Stimulated activated CD8-positive, alpha-beta memory T cell treated with anti-CD3 and anti-CD28 coated beads, Interleukin-4, amount 100 ng/mL, for 1 hour (primary cell): ENCODE measurements at places on chromosomes 4 and X.

DNA sequence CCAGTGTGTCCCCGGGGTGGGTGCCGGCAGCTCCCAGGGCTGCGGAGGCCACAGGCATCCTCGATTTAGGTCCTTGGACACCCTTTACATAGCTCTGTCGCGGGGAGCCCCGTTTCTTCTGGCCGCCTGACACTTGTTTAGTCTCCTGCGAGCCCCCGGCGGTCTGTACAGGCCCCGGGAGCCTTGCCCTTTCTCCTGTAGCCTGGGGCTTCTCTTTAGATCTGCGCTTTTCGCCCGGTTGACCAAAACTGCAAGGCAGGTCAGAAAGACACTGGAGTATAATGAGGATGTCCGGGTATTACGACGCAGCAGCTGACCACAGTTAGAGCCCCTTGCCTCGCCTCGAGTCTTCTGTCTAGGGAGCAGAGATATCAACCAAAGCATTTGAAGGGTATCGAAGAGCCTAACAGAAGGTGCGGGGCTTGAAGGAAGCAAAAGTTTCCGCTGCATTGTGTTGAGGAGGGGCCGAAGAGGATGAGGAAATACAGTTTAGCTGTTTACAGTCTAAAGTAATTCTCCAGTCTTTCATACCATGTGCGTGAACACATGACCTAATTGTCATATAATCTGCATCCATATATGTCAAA, 479 bp downstream of the BRCC3 start:
- no peak for DNase-seq

GRCh38 chrX:15107367-15107988, 162.4 kb downstream of the ASB9 start:
- DNase-seq = no peak

DNA sequence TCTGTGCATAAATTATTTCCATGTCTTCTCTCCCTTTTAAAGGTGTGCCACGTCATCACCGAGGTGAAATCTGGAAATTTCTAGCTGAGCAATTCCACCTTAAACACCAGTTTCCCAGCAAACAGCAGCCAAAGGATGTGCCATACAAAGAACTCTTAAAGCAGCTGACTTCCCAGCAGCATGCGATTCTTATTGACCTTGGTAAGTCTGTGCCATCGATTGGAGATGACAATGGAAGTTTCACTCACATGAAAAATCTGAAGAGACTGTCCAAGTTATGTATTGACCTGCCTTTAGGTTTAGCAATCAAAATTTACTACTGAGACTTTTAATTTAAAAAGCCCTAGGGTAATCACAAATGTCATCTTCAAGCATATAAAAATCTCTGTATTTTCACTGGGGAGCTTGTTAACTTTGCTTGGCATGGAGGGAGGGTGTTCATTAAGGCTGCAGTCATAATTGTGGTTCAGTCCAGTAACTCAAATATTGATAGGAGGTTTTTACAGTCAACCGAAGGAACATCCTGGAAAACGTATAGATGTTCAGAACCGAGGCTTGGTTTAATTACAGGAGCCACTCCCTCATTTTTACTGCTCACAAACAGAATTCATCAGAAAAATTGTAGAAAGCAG, 142.9 kb downstream of the PTTG2 start:
- no peak for DNase-seq

DNA sequence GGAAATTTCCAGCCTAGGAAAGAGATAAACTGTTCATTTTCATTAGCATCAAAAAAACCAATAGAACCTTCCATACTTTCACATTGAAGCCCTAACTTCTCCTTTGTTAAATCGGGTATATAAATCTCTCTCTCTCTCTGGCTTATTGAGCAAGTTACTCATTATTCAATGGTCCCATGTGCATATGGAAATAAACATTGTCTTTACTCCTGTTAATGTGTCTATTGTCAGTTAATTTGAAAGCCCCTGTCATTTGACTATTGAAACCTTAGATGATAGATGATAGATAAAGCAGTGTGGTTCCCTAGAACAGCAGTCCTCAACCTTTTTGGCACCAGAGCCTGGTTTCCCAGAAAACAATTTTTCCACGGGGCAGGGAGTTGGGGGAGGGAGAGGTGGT, 46.8 kb downstream of the CENPVL3 start:
- DNase-seq = no peak

DNA sequence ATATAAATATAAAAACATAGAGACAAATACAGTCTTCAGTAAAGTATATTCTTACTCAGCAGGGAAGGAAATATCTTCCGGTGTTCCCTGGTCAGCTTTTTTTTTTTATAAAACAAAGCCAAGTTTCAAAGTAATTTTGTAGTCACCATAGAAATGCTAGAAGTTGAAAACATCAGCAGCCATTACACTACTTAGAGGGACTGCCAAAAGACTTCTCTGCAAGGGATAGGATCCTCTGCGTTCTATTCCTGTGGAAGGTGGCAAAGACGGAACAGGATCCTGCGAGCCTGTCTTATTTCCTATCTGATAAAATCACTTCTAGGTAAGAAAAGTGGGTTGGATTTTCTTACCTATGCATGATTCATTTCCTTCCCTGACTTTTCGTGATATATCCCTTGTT, 19.4 kb downstream of the CLDN22 start:
- DNase-seq = no peak

DNA sequence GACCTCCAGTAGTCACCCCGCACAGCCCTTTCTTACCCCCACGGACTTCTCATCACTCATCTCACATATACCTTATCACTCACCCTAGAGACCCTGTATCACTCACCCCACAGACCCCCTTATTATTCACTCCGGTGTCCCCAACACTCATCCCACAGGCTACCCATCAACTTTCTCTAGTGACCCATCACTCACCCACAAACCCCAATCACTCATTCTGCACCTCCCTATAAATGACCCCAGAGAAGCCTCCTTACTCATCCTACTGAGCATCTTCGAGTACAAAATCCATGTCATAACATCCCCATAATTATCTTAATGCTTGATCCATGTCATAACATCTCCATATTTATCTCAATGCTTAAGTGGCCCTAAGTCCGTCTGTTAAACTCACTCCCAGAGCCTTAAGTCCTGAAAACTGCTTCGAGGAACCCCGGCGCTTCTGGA, 934 bp downstream of the ZNF41 start:
- no peak for DNase-seq

GRCh38 chrX:40085714-40086113, 12.0 kb downstream of the BCOR start:
- no peak for DNase-seq

- no peak for DNase-seq
Measured at GRCh38 chr4:96691521-96691920, 851.6 kb downstream of the PDHA2 start.

- no peak for DNase-seq
Measured at GRCh38 chrX:24357106-24357505, 3.3 kb upstream of the SUPT20HL1 start.

DNA sequence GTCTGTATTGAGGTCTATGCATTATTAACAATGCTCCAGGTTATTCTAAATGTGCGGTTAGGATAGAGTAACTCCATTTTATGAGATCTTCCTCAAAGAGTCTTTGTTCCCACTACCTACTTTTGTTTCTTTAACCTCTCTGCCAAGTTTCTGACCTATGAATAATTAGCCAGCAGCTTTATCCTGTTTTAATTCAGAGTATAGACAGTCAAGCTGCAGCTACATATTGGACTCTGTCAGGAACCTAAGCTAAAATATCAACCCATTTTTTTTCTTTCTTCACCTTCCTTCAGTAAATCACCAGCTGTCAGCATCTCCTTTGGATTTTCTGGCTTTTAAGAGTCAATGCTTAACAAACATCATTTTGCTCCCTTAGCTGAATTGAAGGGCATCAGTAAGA, 72.3 kb downstream of the TMEM47 start:
- DNase-seq = no peak

- no peak for DNase-seq
Measured at GRCh38 chr4:47278631-47279030, 184.9 kb downstream of the COMMD8 start.

DNA sequence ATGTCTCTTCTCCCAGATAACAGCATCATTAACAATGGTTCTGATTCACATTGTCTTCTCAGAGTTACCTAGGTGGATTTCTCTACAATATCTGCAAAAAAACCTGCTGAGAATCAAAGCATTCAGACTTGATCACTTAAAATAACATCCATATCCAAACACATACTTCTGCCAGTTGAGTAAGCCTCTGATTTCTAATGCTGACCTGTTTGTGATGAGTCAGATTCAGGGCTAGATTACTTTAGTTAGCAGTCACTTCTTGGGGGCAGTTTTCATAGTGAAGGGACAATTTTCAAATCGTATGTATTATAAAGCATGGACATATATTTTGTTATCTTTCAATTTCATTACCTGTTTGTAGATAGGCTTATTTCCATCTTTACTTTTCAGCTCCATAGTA, 35.5 kb downstream of the CCNI start:
- no peak for DNase-seq

DNA sequence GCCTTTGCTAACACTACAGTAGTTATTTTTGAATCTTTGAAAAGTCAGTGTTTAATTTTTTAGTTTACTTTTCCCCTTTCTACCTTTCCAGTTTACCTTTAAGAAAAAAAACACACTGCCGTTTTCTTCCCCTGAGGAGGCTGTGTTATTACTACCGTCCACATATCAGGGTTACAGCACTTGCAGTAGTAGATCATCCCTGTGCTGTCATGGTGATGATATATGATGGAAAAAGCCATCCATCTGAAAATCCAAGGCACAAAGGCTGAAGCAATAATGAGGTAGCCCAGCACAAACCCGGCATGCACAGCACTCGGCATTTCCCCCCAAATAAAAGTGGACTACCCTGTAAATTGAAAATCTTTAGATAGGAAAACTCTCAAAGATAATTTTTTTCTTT, 258.7 kb downstream of the CXXC4 start:
- DNase-seq = no peak

GRCh38 chr4:56570041-56570440, 64.5 kb downstream of the ARL9 start:
- DNase-seq = no peak

- DNase-seq = no peak
Measured at GRCh38 chr4:174999407-174999806, 81.2 kb downstream of the ADAM29 start.

DNA sequence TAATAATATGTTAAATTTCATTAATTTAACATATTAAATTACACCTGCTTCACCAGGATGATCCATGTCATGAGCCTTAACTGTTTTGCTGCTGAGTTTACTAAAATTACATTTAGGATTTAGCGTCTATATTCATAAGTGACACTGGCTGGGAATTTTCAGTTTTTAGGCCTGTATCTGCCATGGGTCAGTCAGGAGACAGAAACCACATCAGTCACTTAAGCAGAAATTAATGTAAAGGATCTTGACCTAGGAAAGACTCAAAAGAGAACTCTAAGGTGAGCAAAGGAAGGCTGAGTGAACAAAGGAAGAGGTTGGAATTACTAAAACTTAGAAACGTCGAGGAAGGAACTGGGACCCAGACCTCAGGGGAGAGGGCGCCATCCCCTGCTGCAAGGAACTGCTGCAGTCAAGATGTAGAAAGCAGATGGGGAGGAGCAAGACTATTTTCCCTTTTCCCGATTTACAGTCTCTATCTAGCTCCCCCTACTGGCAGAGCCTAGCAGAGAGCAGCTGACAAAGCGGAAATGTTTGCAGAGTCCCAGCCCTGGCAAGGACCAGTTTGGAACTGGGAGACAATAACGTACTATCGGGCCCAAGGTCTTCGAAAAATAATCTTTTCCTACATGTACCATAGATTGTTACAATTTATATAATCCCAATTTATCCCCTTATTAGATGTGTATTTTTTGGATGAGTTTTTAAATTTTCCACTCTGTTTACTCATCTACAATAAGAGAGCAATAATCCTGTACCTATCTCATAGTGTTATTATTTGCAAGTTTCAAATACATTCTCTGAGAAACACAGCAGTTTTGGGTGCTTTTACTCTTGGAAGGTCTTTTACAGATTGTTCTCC, 22.6 kb upstream of the RBBP7 start:
- DNase-seq = peak; percentile 25

DNA sequence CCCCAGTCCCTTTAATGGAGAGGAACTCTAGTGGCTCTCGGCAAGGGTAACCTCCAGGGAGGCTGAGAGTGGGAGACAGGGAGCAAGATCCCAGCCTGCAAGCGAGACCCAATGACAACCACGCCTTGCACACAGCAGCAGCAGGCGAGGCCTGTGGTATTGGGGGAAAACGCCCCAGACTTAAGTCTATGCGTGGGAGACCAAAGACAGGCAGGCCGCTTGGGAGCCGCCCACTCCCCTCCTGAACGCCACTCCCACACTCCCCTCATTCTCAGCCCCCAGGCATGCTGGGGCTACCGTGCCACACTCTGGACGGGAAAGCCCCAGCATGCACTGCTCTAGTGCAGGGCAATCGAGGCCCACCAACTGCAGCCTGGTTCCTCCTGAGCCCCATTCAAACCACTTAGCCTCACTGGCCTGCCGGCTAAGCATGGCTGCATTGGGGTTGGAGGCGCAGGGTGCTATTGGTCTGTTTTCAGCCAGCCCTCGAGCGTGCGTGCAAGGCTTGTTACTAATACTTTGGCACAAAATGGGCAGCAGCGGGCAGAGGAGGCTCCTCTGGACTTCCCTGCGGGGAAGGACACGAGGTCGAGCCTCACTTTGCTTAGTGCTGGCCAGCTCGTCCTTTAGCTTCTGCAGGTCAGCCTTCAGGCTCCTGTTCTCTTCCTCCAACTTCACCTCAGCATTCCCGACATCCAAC, 14.8 kb downstream of the SLC6A8 start:
- no peak for DNase-seq

DNA sequence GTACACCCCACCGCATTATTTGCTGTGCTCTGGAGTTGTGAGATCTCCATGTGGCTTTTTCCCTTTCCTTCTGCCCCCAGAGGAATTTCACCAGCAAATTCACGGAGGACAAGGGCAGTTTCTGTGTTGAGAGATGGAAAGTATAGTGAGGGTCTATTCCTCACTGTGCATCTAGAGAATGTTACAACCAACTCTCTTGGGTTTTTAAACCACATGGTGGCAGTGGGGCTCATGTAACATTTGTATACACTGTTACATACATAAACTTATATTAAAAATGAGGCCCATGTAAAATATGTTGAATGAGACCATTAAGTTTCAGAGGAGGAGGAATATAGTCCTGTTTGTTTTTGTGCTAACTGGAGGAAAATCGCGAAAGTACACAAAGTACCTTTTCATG, 909 bp upstream of the PRKG2 start:
- no peak for DNase-seq

GRCh38 chr4:184889666-184890335, 64.0 kb upstream of the ACSL1 start:
- DNase-seq = no peak

GRCh38 chr4:6695660-6696610, 2.3 kb downstream of the S100P start:
- DNase-seq = no peak

- no peak for DNase-seq
Measured at GRCh38 chrX:72045552-72046277, 86.0 kb downstream of the RTL5 start.

DNA sequence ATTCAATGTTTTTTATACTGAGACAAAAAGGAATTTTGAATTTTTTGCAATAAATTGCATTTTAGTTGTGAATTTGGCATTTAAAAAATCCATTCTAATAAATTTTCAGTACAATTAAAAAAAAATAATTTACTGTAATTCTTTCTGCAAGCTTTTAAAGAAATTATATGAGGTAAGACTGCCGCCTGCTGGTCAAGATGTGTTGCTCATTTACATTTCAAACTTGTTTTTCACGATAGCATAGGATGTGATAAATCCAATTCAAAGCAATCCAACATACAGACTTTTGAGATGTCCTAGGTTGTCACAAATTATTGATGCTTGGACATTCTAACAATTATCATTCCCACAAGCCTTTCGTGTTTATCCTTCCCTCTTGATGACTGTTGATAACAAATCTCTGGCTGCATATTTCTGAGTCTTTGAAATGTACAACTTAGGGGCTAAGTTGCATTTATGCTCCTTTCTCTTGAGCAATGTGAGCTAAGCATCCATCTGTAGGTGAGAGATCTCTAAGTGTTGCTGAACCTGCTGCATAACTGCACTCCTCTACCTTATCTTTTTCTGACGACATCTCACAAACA, 21.7 kb upstream of the MFAP3L start:
- peak; percentile 11 for DNase-seq
